ENCODE measurements at places on chromosomes 7 and 10.

DNA sequence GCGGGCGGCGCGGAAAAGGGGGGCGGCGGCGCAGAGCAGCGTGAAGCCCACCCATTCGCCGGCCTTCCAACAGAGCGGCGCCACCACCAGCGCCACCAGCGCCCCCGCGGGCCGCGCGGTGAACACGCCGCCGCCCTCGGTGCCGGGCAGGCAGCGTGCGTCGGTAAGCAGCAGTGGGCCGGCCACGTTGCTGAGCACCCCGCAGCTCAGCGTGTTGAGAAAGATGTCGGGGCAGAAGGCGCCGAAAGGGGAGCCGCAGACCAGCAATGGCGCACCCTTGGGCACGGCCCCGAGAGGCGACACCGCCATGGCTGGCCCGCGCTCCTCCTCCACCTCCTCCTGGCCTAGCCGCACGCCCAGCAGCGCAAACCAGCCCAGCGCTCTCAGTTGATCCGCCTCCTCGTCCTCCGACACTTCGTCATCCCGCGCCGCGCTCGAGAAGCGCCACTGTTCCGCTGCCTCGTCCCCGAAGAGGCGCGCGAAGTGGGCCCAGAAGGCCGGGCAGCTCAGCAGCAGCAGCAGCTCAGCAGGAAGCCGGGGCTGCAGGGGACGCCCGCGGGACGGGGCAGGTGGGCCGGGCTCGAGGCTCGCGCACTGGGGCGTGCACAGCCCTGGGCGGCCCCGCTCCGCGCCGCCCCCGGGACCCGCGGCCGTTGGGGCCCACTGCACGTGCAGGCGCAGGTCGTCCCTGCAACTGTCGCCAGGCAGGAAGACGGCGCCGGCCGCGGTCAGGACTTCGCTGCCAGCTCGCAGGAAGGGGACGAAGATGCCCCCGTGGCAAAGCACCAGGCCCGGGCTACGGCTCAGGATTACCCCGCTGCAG lies 623 bp downstream of the TYSND1 start:
- no peak for DNase-seq

- no peak for DNase-seq
Measured at GRCh38 chr7:131767591-131767990, 211.2 kb upstream of the PODXL start.

GRCh38 chr7:78770422-78771410 lies 682.8 kb downstream of the MAGI2 start:
- DNase-seq, result no peak

GRCh38 chr10:7408291-7409044 lies 2.4 kb downstream of the SFMBT2 start:
- DNase-seq, result no peak

GRCh38 chr7:6212008-6212407 lies 60.4 kb downstream of the CYTH3 start:
- no peak for DNase-seq

Measured in cortex of kidney (tissue), 1 donor.